Naive thymus-derived CD8-positive, alpha-beta T cell (primary cell): ENCODE measurements at places on chromosomes 6 and 20.

- no peak for DNase-seq
Observed at GRCh38 chr6:123635144-123635543, 1.6 kb downstream of the TRDN start.

DNA sequence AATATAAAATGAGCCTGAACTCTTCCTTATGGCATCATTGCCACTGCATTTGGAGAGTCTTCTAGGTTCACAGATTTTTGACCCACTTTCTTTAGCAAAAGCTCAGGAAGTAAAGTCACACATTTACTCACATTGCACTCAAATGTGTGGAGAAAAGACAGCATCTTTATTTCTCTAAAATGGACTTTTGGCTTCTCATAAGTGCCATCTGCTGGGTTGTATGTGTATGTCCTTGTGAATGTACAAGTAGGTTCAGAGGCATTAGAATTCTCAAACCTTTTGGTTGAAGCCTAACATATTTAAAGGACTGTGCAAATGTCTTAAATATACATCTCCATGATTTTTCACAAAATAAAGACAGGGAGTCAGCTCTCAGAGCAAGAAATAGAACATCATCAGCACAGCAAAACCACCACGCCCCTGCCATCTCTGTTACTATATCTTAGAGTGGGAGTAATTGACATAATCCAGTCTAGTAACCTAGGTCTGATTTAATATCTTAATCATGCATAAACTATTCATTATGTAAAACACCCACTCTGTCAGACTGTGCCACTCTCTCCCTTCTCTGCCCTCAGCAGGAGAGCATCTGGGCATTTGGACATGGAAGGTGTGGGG is 42.2 kb upstream of the SPTLC3 start:
- DNase-seq: no peak

- DNase-seq: no peak
Observed at GRCh38 chr20:43863330-43863729, 51.3 kb upstream of the TOX2 start.

GRCh38 chr20:6699921-6700562 is 67.4 kb upstream of the BMP2 start:
- no peak for DNase-seq

- DNase-seq: no peak
Observed at GRCh38 chr6:14775528-14775927, 470.3 kb upstream of the JARID2 start.

DNA sequence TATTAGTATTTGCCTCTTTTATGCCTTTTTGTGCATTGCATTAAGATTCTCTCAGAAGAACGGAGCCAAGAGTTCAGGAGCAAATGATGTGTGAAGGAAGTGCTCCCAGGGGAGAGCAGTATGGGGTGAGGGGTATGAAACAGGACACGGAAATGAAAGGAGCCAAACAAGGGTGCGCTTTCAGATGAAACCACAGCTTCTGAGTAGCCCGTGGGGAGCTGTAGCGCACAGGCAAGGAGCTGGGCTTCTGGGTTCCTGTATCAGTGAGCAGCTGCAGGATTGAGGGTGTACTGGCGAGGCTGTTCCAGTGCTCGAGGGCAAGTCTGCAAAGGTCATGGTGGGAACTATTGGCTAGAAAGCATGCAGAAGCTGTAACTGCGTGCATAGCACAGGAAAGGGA is 25.4 kb downstream of the ANKEF1 start:
- DNase-seq: no peak

DNA sequence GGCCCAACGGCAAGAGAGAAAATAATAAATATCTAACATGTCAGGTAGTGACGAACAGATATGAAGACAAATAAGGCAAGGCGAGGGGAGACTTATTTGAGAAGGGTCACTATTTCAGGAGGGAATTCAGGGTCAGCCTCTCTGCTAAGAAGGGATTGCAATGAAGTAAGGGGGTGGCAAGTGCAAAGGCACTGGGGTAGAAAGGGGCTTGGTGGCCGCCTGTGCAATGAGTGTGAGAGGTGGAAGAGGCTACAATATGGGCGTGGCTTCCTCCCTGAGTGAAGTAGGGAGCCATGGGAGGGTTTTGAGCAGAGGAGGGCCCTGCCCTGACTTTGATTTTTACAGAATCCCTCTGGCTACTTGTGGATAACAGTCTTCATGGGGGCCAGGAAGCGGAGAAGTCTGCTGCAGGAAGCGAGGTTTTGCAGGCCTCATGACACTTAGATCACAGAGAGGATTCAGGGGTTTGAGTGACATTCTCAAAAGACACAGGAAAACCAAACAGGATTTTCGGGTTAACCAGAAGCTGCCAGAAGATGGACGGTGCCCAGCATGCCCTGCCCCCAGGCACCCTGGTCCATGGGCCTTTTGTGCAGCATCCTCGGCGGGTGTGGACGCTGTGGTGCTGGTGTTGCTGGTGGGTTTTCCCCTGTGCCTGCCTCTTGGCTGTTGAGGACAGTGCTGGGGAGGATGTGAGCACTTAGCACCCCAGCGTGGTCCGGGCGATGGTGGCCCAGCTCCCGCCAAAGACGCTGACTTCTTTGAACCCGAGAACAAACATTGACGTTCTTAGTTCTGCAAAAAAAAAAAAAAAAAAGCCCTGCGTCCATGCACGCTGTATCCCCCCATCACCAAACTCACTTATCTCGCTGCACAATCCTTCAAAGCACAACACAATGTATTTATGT is 124.2 kb upstream of the PTPN1 start:
- DNase-seq: peak; percentile 78

GRCh38 chr6:157995458-157995857 is 13.8 kb downstream of the SYNJ2 start:
- no peak for DNase-seq

GRCh38 chr6:130696806-130697205 is 130.4 kb upstream of the SMLR1 start:
- DNase-seq: no peak

DNA sequence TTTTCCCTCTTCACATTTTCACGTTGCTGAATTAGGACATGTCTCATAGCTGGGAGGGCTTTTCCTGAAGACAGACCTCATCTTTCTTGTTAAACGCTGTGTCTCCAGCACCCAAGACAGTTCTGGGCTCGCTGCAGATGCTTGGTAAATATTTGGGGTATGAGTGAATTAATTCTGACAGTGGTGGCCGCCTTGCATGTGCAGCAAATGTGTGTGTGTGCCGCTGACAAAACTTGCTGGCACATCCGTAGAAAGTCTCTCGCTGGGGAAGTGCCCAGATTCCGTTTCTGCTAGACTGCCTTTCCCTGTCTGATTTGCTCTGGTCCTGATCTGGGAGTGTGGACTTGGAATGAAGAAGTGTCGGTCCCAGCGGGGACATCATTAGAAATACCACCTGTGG is 48.2 kb upstream of the ZNFX1 start:
- no peak for DNase-seq

GRCh38 chr20:1830240-1830639 is 65.0 kb upstream of the SIRPA start:
- no peak for DNase-seq

DNA sequence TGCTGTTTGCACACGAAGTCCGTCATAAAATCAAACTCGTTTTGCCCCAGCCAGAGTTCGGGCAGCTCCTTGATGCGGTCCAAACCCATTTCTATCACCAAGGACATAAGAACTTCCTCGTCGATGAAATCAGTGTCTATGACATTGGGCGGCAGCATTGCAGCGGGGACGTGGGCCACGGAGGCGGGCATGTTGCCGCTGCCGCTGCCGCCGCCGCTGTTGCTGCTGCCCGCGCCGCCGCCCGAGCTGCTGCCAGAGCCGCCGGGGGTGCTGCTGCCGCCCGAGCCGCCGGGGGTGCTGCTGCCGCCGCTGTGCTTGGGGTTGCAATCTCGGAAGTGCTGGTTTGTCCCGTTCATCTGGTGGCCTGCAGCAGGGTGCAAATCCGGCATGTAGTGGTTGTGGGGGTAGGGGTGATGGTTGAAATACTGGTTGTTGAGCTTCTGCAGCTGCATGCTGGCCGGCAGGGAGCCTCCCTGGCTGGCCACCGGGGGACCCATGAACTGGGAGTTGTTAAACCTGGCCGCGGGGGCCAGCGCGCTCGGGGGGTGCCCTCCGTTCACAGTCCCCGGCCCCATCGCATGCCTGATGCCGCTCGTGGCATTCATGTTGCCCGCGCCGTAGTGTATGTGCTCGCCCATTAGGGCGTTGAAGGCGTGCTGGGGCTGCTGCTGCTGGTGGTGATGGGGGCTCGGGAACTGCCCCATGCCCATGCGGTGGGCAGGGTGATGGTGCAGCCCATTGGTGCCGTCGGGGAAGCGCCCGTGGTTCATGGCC is 1.1 kb downstream of the CITED2 start:
- DNase-seq: peak; percentile 78

DNA sequence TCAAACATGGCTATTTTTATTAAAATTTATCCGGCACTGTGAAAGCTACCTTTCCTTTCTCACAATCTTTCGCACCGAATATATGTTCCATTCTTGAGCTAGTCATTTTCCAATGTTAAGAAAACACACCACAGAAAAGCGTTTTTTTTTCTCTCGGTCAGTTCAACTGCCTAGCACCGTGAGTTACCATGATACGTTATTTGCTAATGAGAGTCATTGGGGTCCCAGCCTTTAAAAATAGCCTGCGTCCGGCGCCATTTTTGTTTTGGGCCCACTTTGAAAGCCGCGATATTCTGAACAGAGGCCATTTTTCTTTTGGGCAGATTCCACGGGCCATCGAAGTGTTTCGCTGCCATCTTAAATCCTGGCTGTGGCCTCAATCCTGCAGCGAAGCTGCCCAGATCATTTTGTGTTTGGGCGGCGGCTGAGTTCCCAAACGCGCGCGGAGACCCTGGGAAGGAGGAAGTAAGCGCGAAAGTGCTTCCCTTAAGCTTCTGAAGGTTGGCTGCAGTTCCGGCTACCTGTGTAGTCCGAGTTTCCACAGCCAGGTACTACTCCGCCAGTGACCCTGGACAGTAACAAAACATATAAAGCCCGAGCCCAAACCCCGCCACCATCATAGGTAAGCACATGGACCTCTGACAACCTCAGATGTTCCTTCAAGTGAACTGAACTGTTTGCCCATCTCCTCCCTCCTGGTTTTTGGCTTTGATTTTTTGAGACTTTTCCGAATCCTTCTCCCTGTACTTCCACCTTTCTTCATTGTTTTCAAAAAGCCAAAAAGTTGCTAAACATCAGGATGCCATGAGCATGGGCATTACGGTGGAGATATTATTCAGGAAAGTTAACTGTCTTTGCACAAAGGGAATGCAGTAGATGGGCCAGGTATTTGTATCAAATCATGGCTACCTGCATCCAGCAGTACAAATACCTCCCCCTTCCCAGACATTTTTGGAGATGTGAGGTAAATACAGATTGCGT is at the start of gene SLX4IP:
SLX4IP (plus strand) TSS at position 474 of the 981 bp plus-strand sequence. CDS start 22,900 bp downstream, outside the sequence.
- peak; percentile 70 for DNase-seq

DNA sequence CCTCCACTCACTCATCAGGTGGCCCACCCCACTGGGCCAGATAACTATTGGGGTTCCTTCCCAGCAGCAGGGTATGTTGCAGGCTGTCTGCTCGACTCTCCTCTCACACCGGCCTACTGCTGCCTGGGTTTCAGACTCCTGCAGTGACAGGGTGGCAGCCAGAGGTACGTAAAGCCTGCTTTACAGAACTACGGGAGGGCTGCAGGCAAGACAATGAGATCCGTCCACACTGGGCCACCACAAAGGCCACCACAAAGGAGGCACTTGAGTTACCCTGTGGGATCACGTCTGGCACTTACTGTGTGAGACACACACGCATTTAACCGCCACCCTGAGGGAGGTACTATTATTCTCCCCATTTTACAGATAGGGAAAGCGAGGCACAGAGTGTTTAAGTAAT is 78.5 kb downstream of the NFATC2 start:
- DNase-seq: no peak
